ENCODE measurements at places on chromosomes 2 and 18.

DNA sequence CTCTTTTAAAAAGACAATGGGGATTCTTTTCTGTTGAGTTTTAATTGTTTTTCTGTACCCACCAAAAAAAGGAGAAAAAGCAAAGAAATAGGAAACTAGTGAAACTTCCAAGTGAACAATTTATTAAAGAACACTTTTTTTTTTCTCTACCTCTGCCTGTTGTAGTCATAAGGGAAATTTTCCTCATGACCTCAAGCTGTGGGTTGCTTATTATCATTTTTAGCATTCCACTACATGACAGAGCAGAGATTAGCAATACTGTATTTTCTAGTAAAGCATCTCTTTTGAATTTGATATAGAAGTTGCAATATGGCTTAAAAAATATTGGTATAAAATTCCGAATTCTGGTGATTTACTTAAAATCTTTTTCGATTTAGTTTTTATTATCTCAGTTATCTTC lies 87.9 kb upstream of the LRRTM1 start:
- DNase-seq = no peak

DNA sequence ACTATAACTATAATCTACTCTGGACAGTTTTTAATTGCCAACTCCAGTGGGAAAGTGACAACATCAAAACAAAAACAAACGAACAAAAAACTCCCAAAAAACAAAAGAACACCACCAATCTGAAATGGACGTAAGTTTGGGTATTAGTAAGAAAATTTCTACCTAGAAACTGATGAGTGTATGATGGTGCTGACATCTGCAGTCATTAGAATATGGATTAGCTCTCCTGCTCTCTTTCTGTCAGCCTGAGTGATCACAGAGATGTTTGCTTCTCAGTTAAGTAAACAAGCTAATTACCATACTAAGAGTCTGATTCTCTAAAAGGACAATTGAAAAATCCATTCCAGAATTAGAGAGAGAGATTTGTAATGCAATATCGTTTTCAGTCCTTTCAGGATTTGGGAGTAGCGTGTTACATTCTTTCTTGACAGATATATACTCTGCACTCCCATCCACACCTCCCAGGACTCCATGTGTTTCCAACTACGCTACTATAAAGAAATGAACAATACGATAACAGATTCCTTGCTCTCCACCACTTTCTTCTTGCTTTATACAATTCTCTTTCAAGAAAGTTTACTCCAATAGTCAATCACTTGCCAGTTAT lies 1347.4 kb upstream of the PIK3C3 start:
- no peak for DNase-seq

- DNase-seq = no peak
Measured at GRCh38 chr18:32271672-32272208, 81.9 kb downstream of the MEP1B start.

GRCh38 chr2:109124982-109125592 lies 3.9 kb upstream of the SH3RF3 start:
- no peak for DNase-seq

All from SIG-M5 (cell line).